ENCODE measurements at places on chromosomes 12 and 14.

DNA sequence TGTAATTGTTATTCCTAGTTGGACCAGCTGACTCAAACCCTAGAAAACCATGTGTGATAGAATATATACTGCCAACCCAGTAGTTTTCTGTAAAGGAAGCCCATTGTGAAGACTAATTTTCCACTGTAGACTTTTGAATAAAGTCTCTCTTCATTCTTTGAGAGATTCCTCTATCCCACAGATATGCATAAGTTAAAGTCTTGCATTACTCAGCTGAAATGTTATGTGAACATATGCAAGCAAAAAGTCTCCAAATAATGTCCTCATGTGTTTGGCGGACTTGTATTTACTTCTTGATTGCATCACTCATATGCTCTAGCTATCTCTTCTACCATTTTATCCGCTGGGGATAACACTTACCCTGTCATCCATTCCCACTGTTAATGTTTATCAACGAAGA, 35.1 kb upstream of the OTOGL start:
- no peak for DNase-seq

DNA sequence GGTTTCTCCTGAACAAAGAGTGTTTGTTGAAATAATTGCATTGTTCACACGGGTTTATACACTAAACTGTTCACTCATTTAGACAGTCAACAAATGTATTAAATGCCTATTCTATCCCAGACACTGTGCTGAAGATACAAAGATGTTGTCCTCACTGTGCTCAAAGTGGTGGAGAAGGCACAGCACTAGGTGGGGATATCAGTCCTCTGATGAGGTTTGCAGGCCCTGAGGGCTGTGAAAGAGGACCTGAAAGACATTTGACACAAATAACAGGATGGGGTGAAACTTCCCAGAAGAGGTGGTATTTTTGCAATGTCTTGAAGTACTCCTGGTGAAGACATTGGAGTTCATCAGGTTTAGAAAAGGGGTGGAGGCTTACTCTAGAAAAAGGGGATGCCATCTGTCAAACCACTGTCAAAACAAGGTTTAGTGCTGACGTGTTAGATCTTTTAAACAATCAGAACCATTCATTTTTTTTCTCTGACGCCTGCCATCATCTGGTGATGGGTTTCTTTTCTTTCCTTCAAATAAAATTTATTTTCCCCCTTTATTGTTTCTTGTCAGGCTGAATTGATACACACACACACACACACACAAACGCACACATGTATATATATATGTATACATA, 69.5 kb downstream of the ACSS3 start:
- no peak for DNase-seq

- DNase-seq: no peak
Measured at GRCh38 chr14:92932448-92933395, 9.8 kb downstream of the CHGA start.

DNA sequence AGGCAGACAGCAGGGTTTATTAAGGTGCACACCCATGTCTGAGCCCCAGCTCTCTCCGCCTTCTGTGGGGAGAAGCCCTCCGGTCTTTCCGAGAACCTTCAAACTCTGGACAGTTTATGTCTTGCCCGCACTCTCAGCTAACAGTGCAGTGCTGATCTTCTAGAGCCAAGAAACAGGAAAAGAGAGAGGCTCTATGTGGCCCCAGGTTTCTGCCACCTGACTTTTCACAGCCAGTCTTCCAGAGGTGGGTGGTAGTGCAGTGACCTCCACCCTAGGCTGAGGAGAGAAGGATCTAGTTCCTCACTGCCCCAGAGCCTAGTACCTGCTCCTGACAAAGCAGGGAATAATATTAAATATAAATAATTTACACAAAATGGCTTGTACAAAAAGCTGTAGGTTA, 4.0 kb upstream of the SLC22A17 start:
- DNase-seq: no peak

DNA sequence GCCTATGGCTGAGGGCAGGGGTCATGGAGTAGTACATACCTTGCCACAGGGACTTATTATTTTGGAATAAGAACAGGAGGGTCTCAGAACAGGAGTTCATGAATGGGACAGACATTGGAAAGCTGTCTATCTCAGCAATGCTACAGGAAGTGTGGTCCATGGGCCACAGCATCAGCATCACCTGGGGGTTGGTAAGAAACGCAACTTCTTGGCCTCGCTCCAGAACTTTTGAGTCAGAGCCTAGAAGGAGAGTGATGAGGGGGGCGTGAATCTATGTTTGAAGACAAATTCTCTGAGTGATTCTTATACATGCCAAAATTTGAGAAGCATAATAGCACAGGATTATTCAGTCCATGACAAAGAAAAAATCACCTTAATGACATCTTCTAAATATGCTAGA, 156.6 kb downstream of the RPAP3 start:
- DNase-seq: no peak

- no peak for DNase-seq
Measured at GRCh38 chr12:71142016-71142415, 15.8 kb downstream of the TSPAN8 start.
